ENCODE measurements at places on chromosomes 11 and 22.
A peak's percentile ranks its signal among the peaks of the same experiment; 100 is the strongest.

GRCh38 chr22:20805972-20806471 is 32.1 kb downstream of the SERPIND1 start:
- DNase-seq = no peak

- no peak for DNase-seq
Observed at GRCh38 chr22:42645938-42646568, 3.1 kb downstream of the CYB5R3 start.

DNA sequence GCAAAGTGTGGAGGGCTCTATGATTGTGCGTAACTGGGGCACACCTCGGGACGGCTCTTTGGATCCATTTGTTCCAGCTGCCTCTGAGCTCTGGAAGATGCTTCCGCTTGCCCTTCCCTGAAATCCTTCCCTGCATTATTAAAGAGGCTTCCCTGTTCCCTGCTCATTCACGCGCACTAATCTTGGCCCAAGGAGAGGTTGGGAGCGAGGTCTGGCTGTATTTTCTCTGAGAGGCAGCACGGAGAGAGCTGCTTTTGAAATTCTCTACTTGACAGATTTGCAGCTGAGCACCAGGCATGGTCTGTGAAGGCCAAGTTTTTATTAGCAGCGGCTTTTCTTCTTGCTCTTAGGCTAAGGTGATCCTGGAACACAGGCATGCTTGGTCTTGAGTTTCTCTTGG is 94.8 kb upstream of the NTM start:
- DNase-seq = no peak

- peak; percentile 90 for DNase-seq
Observed at GRCh38 chr22:37623075-37624016, 14.7 kb downstream of the GGA1 start.

- no peak for DNase-seq
Observed at GRCh38 chr11:68014947-68015447, 4.9 kb downstream of the ALDH3B1 start.

DNA sequence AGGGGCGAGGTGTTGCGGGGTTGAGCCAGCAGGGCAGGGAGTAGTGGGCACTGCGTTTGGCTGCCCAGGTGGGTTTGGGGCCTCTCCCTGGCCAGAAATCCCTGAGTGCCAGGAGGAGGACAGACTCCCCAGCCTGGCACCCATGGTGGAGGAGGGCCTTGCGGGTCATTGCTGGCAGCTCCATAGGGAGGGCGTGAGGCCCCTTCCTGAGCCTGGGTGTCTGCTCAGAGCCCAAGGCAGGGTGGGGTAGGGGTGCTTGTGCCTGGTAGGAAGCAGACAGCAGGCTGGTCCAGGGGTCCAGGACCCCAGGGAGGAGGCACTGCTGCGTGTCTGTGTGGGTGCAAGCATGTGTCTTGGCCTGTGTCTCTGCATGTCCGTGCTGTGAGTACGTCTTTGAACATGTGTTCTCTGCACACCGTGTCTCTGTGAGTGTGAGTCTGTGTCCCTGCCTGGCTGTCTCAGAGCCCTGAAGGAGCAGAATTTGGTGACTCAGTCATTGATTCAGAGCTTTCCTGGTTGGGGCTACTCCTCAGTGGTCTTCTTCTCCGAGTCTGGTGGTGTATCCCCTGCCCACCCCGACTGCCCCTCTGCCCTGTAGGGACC is 3.9 kb downstream of the TSPAN4 start:
- DNase-seq = no peak

GRCh38 chr11:134045799-134046635 is 22.9 kb upstream of the JAM3 start:
- no peak for DNase-seq

GRCh38 chr22:37207981-37208380 is 4.3 kb downstream of the SSTR3 start:
- DNase-seq = no peak

DNA sequence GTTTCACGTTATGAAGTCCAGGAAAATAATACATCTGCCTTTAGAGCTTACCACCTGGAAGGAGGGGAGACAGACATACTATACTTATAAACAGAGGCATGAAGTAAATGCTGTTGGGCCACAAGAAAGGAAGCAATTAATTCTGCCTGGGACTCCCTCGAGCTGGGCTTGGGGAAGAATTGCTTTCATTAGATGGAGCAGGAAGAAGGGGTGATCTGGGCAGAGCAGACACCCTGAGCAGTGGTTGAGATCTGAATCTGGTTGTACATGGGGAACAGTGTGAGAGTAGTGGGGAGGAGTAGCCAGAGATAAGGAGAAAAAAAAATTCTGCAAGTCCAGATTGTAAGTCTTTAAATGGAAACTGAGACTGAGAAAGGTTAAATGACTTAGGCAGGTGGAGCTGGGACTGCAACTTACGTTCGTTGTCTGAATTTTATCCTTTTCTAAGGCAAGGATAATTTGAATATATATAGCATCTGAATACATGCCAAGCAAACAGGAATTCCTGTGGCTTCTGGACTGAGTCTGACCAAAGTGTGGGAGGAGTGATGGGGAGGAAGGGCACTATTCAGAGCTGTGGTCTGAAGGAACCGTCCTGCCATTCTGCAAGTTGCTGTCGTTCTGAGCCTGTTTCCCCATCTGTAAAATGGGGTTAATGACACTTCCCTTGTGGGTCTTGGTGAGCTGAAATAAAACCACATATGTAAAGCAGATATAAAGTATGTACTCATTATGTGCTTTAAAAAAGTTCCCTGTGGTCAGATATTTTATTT is 7.9 kb downstream of the NCAM1 start:
- DNase-seq = no peak

DNA sequence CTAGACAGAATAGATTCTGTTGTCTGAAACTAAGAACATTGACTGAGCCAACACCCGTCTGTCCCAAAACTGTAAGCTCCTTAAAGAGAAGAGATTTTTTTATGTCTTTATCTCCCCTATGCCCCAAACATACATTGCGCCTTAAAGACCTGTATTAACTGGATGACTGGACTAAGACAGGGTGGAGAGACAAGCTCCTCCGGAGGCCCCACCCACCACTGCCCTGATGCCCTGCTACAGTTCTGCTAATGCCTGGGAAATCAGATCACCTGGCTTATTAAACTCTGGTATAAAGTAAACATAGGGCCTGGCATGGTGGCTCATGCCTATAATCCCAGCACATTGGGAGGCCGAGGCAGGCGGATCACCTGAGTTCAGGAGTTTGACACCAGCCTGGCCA is 203.7 kb downstream of the TENM4 start:
- no peak for DNase-seq

GRCh38 chr22:27851974-27852746 is 50.6 kb upstream of the MN1 start:
- no peak for DNase-seq

DNA sequence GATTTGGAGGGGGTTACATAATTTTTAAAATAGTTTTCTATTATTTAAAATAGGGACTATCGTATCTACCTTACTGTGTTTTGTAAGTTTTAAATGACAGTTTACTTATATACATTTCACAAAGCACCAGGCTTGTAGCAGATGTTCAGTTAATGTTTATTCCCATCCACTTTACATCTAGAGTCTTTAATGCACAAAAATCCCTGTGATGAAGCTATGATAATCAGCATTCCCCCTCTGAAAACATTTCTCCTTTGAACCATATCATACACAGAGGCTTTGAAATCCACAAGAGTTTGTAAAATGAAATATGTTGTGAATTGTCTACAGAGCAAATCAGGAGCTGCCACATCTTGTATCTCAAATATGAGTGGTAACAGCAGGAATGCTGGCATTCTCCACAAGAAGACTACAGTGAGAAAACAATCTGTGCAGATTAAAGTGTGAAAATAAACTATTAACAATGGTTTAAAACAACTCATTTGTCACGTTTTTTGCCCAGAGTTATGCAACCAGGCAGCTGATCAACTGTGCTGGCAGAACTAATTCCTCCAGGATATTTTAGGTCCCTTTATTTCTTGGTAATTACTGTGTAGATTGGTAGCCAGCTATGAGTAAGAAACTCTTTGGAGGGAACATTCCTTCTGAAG is 699.1 kb upstream of the ARHGAP42 start:
- no peak for DNase-seq

GRCh38 chr11:26109658-26110368 is 222.1 kb upstream of the ANO3 start:
- DNase-seq = no peak

- DNase-seq = peak; percentile 66
Observed at GRCh38 chr22:39567135-39567946, 3.2 kb upstream of the CACNA1I start.

- DNase-seq = no peak
Observed at GRCh38 chr11:110434952-110435779, 5.4 kb downstream of the FDX1 start.

DNA sequence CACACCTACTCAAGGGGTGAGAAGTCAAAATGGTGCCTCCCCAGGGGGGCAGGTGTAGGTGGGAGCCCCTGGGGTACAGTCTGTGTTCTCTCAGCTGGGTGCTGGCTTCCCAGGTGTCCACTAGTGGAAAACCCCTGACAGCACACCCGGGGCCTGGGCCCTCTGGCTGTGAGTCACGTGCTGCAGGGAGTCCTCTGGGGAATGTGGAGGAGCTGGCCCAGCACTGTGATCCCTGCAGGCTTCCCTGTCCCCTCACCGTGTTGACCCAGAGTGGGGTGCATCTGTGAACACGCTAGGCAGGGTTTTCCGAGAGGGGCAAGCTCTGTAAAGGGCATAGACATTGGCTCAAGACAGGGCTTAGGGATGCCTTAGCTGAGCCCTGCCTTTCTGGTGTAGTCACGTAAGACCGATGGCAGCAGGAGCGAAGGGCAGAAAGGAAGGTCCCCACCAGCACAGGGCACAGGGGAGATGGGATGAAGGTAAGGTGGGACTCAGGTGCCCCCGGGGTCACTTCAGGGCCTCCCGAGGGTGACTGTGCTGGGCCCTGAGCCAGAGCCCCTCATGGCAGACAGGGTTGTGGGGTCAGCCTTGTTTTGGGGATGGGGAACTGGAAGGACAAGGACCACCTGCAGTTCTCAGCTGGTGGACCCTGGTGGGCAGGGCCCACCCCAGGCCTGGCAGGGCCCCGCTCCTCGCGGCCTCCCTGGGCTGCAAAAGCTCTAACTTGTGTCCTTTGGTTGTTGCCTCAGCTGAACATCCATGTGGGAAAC is 14.1 kb downstream of the DERL3 start:
- no peak for DNase-seq

DNA sequence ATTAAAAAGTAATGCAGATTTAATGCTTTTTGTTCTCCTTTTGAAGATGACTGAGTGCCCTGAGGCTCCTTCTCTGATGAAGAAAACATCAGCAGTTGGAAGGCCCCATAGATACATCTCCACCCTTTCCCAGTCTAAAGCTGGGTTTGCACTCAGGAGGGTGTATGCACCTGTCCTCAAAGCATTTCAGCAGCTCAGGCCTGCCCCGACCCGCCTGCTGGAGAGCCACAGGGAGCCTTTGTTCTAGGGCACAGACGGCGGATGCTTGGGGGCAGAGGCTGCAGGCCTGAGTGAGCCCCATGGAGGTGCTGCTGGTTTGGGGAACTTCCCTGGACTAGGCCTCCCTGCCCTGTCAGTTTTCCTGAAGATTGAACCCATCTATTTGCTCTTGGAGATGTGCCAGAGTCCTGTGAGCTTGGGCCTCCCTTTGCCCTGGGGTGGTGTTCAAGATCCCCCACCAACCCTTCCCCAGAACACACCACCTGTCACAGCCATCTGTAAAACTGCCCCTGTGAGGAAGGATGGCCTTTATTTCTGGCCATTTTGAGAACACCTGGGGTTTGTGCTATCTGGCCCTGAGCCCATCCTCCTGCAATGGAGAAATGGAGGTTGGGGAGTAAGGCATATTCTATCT is 160.0 kb downstream of the NAV2 start:
- no peak for DNase-seq

- no peak for DNase-seq
Observed at GRCh38 chr11:43644621-43645299, 35.8 kb upstream of the HSD17B12 start.

- DNase-seq = no peak
Observed at GRCh38 chr11:72959998-72960731, 146.0 kb downstream of the ATG16L2 start.

GRCh38 chr11:117459123-117459978 is 131.7 kb downstream of the CEP164 start:
- DNase-seq = no peak

DNA sequence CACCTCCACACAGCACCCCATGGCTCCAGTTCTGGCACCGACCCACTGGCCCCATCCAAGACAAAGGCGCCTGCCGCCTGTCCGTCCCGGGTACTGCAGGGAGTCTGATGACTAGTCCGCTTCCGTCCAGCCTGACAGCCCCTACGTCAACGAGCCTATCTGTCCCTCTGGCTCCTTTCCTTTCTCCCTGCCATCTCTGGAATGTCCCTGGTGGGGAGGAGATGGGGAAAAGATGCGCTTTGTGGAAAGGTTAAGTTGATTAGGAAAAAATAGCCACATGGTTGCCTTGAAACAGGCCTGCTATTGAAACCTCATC is 10.4 kb downstream of the PDGFB start:
- DNase-seq = no peak

- DNase-seq = no peak
Observed at GRCh38 chr11:96221244-96222070, 121.5 kb downstream of the MAML2 start.

- no peak for DNase-seq
Observed at GRCh38 chr11:15727520-15727914, 612.8 kb downstream of the INSC start.

- DNase-seq = no peak
Observed at GRCh38 chr11:128569291-128569690, 18.1 kb downstream of the ETS1 start.

DNA sequence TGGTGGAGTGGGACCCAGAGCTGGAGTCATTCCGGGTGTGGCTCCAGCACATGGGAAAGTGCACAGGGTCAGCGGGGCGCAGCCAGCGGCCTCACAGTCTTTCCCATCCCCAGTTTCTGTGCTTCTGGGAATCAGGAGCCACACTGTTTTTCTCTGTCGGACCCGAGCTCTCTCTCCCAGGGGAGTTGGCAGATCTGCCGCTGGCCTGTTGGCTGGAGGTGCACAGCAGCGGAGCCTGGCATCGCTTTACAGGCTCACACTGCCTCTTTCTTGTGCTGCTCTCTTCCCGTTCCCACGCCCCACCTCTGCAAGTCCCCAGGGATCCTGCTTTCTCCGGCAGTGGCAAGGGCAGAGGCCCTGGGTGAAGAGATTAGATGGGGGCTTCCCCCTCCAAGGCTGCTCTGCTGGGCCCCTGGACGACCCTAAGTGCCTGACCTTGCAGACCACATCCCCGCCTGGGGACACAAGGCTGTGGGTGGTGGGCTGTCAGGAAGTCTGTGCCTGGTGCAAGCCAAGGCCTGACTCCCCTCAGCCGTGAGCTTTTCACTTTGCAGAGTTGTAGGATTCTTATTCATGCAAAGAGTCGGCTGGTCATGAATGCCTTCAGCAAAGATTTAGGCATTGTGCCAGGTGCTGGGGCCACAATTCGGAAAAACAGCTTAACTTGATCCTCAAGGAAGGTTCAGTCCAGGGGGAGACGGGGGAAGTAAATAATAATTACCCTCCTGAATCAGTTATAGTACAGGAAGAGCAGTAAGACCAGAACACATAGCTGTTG is 116.3 kb downstream of the TIMP3 start:
- no peak for DNase-seq

GRCh38 chr22:41078931-41079330 is 13.5 kb upstream of the EP300 start:
- no peak for DNase-seq

GRCh38 chr11:8787372-8787771 is 104.8 kb downstream of the RPL27A start:
- no peak for DNase-seq
